ENCODE measurements at places on chromosomes 6 and 20. TPM values are rescaled to one million over a fixed set of nuclear protein-coding genes. Genes with fewer than 3 reads are reported as not detected.

PCSK2 gene
- total RNA-seq: not detected

SERINC3 gene
- 89.6 TPM for total RNA-seq

SUMO4 gene
- not detected for total RNA-seq

CST5 gene
- not detected for total RNA-seq

FGD2 gene
- not detected for total RNA-seq

VIP gene
- total RNA-seq: not detected

PROKR2 gene
- not detected for total RNA-seq

DUSP22 gene
- 13.1 TPM for total RNA-seq

MTFR2 gene
- total RNA-seq: 11.6 TPM

ECT2L gene
- not detected for total RNA-seq

FNDC11 gene
- 0.21 TPM for total RNA-seq

PGM3 gene
- total RNA-seq: 35.1 TPM

UBE2C gene
- 255 TPM for total RNA-seq

LY86 gene
- not detected for total RNA-seq

FERMT1 gene
- 13.4 TPM for total RNA-seq

ELOVL2 gene
- 6.8 TPM for total RNA-seq

TMC2 gene
- not detected for total RNA-seq

TP53TG5 gene
- not detected for total RNA-seq

OR2B6 gene
- 0.14 TPM for total RNA-seq

PPP1R14C gene
- 1.6 TPM for total RNA-seq

LHFPL5 gene
- not detected for total RNA-seq

ZNF343 gene
- total RNA-seq: 14.5 TPM

CLVS2 gene
- 0.15 TPM for total RNA-seq

EPPIN gene
- not detected for total RNA-seq

TTK gene
- 18.9 TPM for total RNA-seq

SLC12A5 gene
- 14.0 TPM for total RNA-seq

COL12A1 gene
- total RNA-seq: 5.7 TPM

FOXQ1 gene
- 6.2 TPM for total RNA-seq

SPEF1 gene
- total RNA-seq: 2.6 TPM

DCDC2 gene
- 2.5 TPM for total RNA-seq

EPHA7 gene
- 0.18 TPM for total RNA-seq

EZR gene
- 338 TPM for total RNA-seq

RIN2 gene
- 23.4 TPM for total RNA-seq

SLC17A9 gene
- total RNA-seq: not detected

PGC gene
- total RNA-seq: not detected

KCNG1 gene
- total RNA-seq: 14.7 TPM

OR2H2 gene
- total RNA-seq: not detected

SLC16A10 gene
- total RNA-seq: 0.56 TPM

HLA-DOA gene
- not detected for total RNA-seq

DEFB110 gene
- total RNA-seq: not detected

ZCCHC3 gene
- total RNA-seq: 19.2 TPM

CDH22 gene
- 0.03 TPM for total RNA-seq

RSPO4 gene
- not detected for total RNA-seq

SLC22A2 gene
- total RNA-seq: not detected

OARD1 gene
- 17.1 TPM for total RNA-seq

C6orf163 gene
- 0.20 TPM for total RNA-seq
